ENCODE measurements at places on chromosomes 2 and 18.
A peak's percentile ranks its signal among the peaks of the same experiment; 100 is the strongest.

DNA sequence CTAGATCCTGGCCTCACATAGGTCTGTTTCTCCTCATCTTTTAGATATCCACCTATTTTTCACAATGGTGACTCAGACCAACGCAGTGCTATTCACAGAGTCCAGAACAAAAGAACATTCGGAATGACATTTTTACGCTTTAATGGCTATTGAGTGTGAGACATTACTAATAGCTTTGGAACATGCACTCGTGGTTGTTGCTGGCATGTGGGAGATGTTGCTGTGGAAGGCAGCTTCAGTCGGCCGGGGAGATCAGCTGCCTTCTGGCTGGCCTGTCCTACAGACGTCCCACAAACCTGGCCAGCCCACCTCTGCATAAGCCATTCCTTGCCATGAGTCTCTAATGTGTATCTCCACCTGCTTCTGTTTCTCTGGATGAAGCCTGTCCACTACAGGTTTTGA, 3.4 kb downstream of the MBP start:
- DNase-seq, result no peak

GRCh38 chr18:23627321-23627720, 35.4 kb downstream of the ANKRD29 start:
- DNase-seq, result no peak

GRCh38 chr2:223465793-223466192, 136.4 kb downstream of the SCG2 start:
- no peak for DNase-seq

DNA sequence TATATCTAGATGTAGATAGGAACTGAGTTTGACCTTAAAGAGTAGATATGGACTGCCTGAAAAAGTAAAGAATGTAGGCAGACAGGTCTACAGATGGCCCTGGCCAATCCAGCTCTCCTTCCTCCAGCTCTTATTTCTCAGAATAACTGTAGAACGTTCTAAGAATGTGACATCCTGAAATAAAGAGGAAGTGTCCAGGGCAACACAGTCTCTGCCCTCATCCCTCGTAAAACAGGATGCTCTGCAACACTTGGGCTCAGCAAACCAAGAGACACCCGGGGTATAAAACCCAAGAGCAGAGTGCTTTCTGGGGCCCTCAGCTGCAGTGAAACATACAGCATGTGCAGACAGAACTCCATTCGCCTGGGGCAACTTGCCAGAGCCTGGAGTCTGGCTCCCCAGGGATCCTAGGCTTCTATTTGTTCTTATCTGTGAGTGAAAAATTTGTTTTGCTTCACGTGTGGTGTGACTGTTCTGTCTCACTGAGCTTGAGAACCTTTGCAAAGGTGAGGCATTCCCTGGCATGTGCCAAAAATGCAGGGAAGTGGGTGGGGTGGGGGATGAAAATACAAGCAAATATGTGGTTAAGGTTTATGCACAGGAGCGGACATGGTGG, 401.0 kb downstream of the SETBP1 start:
- peak; percentile 1 for DNase-seq

GRCh38 chr2:186064507-186064906, 325.9 kb downstream of the FSIP2 start:
- DNase-seq, result no peak

DNA sequence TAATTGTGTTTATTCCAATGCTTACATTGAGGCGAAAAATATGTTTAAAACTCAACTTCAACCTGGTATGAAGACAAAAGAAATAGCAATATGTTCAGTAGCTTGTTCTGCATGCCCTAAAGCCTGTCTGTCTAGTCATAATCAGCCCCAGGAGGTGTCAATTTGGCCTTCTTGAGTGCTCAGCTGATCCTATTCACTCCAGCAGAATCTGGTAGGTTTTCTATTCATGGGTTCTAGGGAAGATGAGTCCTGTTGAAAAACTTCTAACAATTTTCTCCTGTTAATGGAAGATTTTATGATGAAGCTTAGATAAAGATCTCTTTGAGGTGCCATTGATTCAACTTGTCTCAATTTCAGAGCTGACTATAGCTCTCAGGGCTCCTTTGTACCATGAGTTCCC, 402.0 kb upstream of the UBE2E3 start:
- DNase-seq, result no peak

All from NCI-H1436 (cell line).